Small intestine (tissue), 16 donors: ENCODE measurements at places on chromosomes 6 and 20.

GRCh38 chr6:15527838-15528617 lies 134.8 kb downstream of the DTNBP1 start:
- no peak for DNase-seq

- DNase-seq: peak; percentile 21
Observed at GRCh38 chr6:119978274-119978889, 628.8 kb upstream of the MAN1A1 start.

DNA sequence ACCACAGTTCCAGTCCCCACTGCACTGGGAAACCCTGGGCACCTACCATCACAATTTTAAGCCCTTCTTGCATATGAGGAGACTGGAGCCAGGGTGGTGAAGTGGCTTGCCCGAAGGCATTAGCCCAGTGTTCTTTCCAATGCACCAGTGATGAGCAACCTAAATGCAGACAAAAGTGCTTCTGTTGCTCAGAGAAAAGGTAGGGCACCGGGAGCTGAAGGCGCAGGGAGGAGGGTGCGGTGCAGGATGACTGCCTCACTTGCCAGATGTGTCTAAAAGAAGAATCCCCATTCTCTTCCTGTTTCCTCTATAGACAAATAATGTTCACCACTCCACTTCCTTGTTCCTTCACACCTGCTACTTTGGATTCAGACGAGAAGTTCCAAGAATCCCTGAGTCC lies 86.5 kb downstream of the QRSL1 start:
- peak; percentile 33 for DNase-seq

DNA sequence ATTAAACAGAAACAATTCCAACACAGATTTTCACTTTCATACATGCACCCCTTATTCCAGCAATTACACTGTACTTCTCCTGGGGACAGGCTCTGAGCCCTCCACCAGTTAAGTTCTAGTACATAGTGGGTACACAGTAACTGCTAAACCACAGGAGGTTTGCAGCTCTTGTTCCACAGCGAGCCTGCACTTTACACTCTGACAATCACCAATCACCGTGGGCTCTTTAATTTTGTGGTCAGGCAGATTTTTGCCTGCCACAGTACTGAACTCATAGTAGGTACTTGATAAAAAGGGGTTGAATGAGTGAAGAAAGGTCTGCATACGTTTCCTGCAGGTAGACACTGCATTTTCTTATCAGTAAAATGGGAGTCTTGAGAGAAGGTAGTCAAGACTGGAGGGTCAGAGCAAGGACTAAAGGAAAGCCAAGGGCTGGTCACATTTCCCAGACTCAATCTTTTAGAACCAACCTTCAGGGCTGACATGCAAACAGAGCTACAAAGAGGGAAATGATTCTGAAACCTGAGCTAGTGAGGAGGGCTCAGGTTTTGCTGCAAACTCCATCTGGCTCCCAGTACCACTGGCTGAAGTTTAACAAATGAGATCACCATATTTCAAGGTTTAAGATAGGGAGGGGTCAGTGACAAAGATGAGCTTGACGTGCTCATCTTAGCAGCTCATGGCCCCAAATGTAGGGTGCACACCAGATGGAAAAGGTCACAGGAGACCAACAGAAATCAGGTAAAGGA lies 404.6 kb downstream of the BTBD9 start:
- no peak for DNase-seq

DNA sequence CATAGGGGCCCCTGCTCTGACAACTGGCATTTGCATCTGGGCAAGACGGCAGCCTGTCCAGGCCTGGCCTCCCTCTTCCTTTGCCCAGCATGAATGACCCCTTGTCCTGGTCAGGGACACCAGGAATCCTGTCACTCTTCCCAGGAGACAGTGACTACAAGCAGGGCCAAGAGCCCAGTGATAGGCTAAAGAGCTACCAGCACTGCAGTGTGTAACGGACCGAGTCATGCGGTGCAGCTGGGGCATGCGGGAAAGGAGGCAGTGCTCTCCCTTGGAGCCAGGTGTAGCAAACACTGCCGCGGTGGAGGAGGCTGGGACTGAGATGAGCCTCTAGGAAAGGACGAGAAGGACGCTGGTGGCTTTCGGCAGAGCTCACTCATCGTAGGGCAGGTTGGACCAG lies 38.7 kb upstream of the DSP start:
- DNase-seq: no peak

DNA sequence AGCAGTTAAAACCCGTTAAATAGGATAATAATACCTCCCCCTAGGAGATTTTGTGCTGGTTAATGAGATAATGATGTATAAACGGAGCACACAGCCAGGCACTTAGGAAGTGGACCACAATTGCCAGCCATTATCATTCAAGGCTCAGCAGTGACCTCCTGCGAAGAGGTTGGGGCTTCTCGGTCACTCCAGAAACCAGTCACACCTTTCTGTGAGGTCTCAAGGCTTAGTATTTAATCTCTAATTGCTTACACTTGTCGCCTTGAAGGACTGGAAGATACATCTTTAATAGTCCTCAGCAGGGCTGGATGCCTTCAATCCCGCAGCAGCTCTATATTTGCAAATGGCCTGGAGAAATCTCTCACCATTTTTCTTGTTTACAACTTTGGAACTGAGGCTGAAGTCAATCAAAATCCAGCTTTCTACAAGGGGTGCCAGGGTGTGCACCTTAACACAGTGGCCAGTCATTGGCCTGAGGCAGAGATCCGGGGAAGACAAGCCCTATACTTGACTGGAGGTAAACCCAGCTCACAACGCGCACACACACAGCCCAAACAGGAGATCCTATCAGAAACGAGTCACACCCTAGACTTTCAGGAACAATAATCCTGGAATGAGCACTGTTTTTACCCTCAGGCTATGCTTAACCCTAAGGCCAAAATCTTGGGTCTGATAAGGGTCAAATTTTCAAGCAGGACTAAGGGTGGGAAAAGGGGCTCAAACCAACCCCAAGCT lies 1.2 kb downstream of the POU5F1 start:
- no peak for DNase-seq

DNA sequence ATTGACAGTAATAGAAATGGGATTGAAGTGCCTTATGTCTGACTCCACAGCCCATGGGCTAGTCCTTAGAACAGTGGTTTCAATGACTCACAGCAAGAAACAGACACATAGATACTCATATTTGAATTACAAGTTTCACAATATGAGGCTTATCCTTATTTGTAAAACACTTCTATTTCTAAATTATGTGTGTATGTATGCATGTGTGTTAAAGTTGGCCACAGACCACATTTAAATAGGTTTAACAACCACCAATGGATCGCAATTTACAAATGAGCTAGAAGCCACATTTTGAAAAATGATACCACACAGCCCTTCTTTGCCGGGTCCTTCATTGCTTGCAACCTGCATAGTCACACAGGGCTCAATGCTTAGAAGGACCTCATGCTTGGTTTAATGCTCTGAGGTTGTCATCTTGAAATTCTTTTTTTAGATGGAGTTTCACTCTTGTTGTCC lies 157.8 kb upstream of the PREP start:
- no peak for DNase-seq

DNA sequence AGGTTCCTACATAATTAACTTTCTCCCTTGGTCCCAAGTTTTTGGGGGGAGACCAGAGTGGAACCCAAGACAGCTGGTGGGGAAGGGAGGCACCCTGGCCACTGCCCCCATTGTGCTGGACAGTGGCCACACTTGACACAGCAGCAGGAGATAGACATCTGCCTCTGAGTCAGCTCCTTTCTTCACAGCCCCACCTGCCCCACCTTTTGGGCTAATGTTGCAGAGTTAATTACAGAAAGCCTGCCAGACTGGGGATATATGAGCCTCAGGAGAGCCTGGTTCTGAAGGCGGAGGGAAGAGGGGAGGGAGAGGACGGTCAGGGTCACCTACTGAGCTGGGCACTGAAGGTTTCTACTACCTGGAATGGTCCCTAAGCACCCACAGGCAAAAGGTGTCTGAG lies 50.6 kb downstream of the MAFB start:
- no peak for DNase-seq

- DNase-seq: no peak
Observed at GRCh38 chr6:163332575-163332974, 81.9 kb upstream of the QKI start.

DNA sequence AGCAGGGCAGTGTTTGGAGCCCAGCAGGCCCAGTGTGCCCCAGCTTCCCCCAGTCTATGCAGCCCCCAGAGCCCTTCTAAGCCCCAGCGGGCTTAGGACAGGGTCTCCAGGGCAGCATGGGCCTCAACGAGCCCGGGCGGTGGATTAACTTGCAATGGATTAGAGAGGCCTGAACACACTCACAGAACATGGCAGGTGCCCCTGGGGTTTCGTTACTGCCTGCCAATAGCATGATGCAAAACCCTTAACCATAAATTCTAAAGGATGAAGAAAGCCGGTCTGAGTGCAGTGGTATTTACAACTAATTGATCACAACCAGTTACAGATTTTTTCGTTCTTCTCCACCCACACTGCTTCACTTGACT lies 18.9 kb downstream of the ENTPD6 start:
- no peak for DNase-seq

DNA sequence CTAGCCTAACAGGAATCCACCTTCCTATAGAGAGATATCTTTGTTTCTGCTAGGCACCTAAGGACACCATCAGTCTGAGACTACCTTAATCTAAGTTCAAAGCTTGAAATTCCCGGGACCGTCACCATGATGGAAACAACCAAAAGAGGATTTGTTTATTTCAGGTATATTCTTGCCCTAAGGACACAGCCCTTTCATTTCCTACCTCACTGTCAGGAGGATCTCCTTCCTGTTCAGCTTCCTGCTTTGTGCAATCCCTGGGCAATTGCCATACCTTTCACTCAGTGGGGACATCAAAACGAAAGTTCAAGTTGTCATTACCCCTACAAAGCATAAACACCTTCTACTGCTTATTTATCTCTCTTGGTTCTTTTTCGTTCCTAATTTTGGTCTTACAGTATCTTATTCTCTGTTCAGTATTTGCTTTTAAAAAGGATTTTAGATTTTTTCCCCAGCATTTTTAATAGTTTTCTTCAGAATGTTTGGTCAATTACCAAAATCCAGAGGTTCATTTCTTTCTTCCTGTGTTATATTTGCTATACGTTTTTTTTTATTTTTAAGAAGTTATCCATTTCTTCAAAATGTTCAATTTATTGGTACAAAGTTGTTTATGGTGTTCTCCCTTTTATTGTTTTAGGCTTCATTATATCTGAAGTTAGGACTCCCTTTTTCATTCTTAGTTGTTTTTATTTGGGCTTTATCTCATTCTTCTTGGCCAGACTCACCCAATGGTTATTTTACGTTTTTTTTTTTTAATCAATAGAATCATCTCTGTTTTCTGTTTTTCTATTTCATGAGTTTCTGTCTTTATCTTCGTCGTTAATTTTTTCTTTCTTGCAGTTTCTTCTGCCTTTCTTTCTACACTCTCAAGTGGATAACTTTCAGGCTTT lies 13.0 kb upstream of the TBPL1 start:
- DNase-seq: peak; percentile 19

GRCh38 chr6:118558464-118559217 lies 10.5 kb downstream of the PLN start:
- peak; percentile 32 for DNase-seq
